Amniotic epithelial cell (primary cell): ENCODE measurements at places on chromosomes 12 and 14.

GRCh38 chr14:100866666-100867630, 36.6 kb downstream of the RTL1 start:
- DNase-seq, result no peak

DNA sequence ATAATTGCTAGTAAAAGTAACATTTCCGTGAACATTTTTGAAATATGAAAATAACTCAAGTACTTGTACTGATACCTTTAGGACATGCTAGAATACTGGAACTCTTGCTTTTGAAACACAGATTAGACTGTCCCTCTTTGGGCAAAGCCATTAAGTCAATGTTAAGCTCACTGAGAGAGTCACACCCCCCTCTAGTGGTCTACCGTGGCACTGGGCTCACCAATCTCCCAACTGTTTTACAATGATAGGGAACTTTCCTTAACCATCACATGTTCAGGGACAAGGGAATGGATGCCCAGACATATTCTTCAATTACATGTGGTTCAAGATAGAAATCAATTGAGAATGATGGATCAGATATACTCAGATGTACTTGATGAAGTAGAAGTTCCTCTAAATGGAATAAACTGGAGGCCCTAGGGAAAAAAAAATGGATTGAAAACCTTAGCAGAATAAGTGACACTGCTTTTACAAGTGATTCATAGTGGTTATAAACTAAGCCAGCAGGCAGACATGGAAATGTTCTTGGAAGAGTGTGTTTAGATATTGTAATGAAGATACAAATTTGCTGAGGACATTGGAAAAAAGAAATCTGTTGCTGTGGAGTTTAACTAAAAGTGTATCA, 17.8 kb downstream of the NANOG start:
- peak; percentile 51 for DNase-seq

- peak; percentile 45 for DNase-seq
Measured at GRCh38 chr12:2052826-2053678, at the start of gene CACNA1C. Gene CACNA1C (plus strand): TSS chr12:2052987. CDS start chr12:2053563, 576 bp downstream.

DNA sequence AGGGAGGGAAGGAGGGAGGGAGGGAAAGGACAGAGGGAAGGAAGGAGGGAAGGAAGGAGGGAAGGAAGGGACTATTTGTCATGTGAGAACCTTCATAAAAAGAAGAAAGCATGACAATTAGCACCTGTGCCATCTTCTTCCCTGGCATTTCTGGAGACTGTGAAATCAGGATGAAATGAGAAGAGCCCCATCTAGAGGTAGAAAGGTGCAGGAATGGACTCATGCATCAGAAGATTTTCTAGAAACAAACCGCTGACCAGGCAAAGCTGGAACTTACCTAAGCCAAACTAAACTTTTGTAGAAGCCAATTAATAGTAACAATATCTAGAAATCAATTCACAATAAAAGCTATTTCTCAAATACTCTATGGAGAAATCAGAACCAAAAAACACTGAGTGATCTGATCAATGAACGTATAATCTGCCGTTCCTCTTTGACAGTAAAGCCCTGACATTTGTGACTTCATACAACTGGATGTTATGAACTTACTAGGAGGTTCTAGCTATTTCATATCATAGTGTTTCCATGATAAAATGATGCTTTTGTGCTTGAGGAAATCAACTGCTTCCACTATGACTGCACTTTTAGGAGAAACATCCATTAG, 24.4 kb upstream of the CRACR2A start:
- peak; percentile 37 for DNase-seq

- DNase-seq, result no peak
Measured at GRCh38 chr12:132593521-132593920, 16.9 kb downstream of the LRCOL1 start.

- DNase-seq, result peak; percentile 29
Measured at GRCh38 chr12:873954-874353, 75.5 kb downstream of the RAD52 start.

- peak; percentile 59 for DNase-seq
Measured at GRCh38 chr14:38039496-38039895, 168.2 kb upstream of the SSTR1 start.

GRCh38 chr14:98177551-98177950, 1094.4 kb downstream of the BCL11B start:
- DNase-seq, result no peak

DNA sequence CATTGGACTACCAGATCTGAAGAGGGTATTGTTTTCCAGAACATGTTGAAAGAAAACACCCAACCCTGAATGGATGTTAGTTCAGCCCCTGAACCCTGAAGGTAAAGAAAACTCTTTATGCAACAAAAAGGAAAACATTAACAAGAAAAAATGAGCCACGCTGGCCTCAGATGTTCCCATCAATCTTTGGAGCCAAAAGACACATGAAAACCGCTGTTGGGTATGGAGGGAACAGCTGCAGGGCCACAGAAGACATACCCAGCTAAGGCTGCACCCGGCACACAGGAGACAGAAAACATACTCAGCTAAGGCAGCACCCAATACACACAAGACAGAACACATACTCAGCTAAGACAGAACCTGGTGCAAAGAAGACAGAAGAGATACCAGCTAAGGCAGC, 51.3 kb upstream of the GALNT9 start:
- DNase-seq, result no peak

GRCh38 chr12:58105225-58106119, 164.1 kb downstream of the ATP23 start:
- DNase-seq, result no peak

DNA sequence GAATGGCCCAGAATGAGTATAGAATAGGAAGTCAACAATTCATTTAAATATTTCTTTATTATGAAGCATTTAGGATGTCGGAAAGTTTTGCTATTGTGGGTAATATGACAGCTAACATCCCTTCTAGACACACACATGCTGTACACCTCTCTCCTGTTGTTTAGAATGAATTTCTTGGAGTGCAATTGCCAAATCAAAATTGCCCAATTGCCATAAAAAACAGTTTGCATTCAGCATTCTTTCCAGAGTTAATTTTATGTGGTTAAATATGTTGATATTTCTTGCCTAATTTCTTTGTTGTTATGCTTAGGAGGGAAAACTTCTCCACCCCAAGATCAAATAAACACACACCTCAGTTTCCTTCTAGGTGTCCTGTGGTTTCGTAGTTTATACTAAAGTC, 16.9 kb upstream of the SMCO2 start:
- peak; percentile 43 for DNase-seq

DNA sequence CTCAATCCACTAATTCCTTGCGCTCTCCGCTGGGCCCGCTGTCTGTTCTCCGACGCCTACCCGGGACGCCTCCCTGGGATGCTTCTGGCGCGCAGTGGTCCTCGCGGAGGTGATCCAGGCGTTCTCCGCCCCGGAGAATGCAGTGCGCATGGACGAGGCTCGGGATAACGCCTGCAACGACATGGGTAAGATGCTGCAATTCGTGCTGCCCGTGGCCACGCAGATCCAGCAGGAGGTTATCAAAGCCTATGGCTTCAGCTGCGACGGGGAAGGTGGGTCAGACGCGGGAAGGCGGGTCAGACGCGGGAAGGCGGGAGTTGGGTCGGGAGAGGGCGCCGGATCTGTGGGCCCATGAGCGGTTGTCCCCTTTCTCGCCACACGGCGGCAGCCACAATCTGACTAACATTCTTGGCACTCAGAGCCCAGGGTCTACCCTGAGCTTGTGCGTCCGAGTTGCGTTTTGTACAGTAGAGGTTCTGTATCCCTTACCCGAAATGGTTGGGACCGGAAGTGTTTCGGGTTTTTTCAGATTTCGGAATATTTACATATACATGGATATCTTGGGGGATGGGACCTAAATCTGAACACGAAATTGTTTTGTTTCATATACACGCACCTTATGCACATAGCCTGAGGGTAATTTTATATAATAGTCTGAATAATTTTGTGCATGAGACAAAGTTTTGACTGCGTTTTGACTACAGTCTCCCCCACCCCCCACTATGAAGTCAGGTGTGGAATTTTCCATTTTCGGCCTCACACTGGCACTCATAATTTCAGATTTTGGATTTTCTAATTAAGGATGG, 762 bp downstream of the C12orf57 start:
- peak; percentile 86 for DNase-seq

DNA sequence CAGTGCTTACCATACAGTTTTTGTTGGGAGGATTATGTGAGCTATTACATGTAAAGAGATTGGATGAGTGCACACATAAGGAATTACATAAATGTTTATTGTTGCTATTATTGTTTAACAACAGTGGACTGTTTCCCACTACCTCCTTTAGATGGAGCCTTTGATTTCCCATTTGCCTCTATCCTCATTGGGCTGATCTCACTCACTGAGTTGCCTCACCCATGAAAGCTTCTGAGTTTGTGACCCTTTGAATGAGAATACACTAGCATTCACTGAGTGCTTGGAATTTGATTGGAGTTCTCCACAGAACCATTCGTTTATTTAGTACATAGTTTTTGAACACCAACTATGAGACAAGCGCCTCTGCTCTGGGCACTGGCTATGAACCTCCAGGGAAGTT, 121.0 kb downstream of the HELB start:
- DNase-seq, result no peak

GRCh38 chr12:63150713-63151622, at the start of gene AVPR1A:
Gene AVPR1A (minus strand): TSS chr12:63151201. CDS start chr12:63150836, 365 bp downstream.
- DNase-seq, result no peak

GRCh38 chr12:26188127-26188526, 7.2 kb upstream of the SSPN start:
- DNase-seq, result peak; percentile 39

DNA sequence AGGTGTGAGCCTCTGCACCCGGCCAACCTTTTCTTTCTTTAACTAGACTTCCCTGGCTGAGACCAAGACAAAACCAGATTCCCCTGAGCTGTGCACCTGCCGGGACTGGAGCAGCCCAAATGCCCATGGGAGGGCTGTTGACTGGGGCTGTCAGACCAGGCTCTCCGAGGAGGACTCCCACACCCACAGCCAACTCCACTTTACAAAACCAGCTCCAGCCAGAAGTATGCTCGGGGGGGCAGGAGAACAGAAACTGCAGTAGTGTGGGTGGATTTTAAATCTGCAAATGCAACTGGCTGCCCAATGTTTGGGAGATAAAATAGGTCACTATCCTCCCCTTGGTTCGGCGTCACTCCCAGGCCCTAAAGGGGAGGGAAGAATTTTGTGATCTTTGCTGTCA, 78.5 kb downstream of the VCPKMT start:
- no peak for DNase-seq

- DNase-seq, result no peak
Measured at GRCh38 chr12:47817272-47818006, 2.3 kb downstream of the HDAC7 start.

DNA sequence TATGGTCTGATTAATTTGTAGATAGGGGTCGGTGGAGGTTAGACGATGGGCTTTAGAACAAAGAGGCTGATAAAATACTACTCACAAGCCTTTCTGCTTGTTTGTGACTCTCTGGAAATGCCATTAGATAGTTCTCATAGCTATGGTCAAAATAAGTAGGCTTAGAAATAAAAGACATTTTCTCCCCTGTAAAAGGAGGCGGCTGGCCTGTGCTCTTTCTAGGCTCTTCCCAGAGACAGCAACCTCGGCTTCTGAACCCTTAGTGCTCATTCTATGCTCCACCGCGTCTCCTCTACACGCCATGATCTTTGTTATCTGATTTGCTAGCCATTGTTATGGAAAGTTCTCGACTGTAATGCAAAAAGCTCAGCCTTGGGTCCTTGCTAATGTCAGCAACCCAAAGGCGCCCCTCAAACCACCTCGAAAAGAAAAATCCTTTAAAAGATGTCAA, 64.5 kb downstream of the CRADD start:
- DNase-seq, result peak; percentile 29

DNA sequence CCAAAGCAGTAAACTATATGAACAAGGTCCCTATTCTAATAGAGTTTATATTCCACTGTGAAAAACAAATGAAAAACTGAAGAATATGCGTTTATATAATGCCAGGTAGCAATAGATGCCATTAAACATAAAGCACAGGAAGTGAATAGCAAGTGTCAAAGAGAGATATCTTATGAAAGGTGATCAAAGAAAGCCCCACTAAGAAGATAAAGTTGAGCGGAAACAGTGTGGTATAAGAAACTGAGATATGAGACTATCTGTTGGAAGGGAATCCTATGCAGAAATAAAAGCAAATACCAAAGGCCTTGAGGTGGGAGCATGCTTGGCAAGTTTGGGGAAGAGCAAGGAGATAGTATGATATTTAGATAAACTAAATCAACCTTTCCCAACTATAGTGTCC, 123.1 kb upstream of the FAR2 start:
- no peak for DNase-seq

- peak; percentile 99 for DNase-seq
Measured at GRCh38 chr14:61470261-61470960, 149.0 kb downstream of the PRKCH start.

GRCh38 chr12:117523971-117524370, 162.5 kb upstream of the NOS1 start:
- DNase-seq, result no peak

DNA sequence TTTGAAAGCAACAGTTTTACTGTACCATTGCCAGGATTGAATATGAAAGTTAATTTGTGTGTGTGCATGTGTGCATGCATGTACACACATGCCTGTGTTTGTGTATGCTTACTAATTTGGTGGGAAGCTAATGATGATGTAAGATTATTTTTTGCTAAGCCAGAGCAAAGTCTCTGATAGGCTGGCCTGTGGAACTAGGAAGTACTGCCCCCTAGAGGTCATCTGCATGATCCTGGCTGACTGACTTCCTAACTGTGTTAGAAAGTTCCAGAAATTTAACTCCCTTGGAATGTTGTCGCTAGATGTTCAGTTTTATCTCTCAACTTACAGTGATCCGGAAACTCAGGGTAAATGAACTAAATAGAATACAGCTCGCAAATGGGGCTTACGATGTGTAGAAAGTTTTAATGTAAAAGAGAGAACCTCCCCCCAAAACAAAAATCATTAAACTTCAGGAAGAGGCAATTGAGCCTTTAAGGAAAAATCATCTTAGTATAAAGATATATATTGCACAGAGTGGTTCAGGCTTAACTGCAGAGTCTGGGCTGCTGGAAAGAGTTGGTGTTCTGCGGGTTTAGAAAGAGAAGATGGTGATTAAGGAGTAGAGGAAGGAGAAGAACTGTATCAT, 34.3 kb upstream of the SLC38A1 start:
- peak; percentile 67 for DNase-seq

GRCh38 chr14:39033371-39033770, 69.7 kb downstream of the SEC23A start:
- peak; percentile 38 for DNase-seq

DNA sequence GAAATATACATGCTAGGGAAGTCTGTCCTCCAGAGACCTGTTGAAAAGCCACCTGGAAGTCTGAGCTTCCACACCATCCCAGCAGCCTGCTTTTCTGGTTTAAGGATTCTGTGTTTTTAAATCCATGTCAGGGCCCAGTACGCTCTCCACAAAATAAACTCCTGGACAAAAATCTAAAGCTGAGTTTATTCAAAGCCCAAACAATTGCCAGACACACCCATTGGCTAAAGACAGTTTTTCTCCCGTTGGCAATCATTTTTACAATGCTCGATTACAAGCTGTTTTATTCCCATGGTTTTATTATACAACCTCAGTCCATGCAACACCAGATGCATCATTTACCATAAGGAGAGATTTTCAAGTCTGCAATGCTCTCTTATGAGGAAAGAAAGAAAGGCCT, 94.5 kb downstream of the MYRFL start:
- DNase-seq, result no peak

- no peak for DNase-seq
Measured at GRCh38 chr14:101535232-101535631, 26.1 kb upstream of the DIO3 start.
